ENCODE measurements at places on chromosomes 13 and 19.

GRCh38 chr13:60584976-60585375, 188.0 kb downstream of the TDRD3 start:
- no peak for DNase-seq

- no peak for DNase-seq
Measured at GRCh38 chr13:113452942-113453901, at the start of gene ADPRHL1. ADPRHL1 (minus strand) TSS chr13:113453488; CDS start chr13:113453437, 51 bp downstream.

GRCh38 chr19:34493649-34494044, 12.1 kb downstream of the WTIP start:
- no peak for DNase-seq

DNA sequence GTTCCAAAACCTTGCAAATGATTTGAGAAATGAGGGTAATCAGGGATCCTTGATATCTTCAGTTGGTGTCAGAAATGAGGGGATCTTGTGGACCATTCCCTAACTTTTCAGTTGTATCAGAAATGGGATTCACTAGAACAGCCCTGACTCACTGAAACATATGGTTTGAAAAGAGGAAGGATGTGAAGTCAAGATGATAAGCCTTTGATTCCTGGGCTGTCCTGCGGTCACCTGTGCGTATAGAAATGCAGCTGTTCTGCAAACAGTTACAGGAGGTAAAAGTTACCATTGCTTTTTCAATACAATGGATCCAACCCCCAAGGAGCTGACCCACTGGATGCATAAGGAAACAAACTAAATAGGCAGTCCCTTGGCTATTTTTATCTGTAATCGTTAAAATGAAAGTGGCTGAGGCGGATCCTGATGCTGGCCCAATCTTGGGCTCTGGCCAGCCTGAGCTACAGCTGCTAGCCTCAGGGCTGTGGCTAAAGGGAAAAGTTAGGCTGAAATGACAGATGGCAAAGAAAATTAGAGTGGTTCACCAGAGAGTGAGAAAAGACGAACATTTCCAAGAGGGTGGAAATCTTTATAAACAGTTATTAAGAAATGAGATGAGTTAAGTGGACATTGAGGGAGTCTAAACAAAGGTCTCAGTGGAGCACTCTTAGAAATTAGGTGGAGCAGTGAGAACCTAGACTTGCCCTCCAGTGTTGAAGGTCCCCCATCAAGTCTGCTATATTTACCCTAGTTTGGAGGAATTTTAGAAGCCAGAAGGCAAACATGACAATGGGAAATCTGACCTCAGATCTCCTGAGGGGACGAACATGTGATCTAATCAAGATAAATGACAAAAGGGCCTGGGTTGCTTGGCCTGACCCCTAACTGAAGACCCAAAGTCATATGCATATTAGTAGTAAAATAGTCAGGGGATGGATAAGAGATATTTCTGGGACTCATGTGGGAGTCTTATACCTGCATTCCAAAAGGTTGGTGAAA, 7.6 kb downstream of the SIGLECL1 start:
- no peak for DNase-seq

GRCh38 chr13:105702441-105702840, 833.0 kb downstream of the EFNB2 start:
- no peak for DNase-seq

GRCh38 chr13:78137404-78138142, 218.9 kb upstream of the EDNRB start:
- DNase-seq, result peak; percentile 36

DNA sequence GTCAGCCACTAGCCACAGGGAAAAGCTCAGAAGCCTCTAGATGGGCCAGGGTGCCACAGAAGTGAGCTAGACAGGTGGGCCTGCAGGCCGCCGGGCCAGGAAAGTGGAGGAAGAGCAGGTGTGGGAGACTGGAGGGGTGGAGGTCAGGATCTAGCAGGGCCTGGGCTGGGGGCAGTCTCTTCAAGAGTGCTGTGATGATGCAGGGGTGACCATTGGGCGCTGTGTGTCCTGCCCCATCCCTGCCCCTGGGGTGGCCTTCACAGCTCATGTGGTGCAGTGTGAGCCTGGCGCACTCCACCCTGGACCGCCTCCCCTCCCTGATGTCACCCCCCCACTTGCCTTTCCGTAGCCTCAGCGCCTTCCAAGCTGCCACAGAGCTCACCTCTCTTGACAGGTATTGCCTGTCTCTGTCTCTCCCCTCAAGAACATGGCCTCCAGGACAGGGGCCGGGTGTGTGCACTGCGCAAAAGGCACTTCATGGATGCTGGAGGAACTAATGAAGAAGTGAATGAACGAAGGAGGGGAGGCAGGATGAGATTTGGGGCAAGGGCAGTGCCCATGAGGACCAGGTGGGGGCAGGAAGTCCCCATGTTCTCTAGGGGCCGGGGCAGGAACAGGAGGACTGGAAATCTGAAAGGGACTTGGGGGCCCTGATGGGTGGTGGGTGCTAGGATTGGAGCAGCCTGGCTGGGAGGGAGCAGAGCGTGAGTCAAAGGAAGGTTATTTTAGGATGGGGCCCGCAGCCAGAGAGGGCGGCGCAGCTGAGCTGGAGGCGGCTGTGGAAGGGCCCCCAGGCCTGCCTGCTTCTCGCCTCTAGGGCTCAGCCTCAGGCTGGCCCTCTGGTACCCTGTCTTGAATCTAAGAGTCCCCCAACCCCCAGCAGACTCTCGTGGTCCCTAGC, 6.6 kb downstream of the SSBP4 start:
- no peak for DNase-seq

- no peak for DNase-seq
Measured at GRCh38 chr13:26412936-26413716, 144.4 kb upstream of the WASF3 start.

DNA sequence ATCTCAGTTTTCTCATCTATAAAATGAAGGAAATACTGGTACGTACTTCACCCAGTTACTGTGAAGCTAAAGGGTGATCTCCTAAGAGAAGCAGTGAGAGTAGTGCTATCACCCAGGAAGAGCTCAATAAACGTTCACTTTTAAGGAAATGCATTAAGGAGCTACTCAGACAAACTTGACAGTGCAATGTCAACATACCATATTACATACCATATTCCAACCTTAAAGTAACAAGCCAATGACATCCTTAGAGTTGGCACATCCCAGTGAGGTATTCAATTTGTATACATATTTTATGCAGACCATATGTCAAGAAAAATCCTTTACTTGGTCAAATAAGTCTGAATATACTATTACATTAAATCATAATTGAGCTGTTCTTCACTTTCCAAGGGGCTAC, 7.0 kb downstream of the TBC1D4 start:
- no peak for DNase-seq

- DNase-seq, result no peak
Measured at GRCh38 chr13:54845351-54845965, 1816.8 kb downstream of the OLFM4 start.

- no peak for DNase-seq
Measured at GRCh38 chr13:31350560-31350959, 150.8 kb downstream of the B3GLCT start.

DNA sequence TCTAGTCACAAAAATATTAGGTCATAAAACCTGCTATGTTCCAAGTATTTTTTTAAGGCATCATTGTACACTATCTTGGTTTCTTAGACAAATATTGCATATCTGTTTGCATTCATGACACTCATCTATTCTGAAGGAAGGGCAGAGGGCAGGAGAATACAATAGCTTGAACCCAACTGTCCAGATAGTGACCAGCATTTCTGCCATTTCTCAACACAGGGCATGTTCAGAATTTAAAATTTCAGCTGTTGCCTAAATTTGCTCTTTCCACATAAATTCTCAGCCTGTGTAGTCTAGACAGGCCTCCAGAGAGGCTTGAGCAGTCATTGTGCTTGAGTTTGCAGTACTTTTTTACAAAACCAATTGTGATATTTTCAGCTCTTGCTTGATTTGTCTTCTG, 119.5 kb downstream of the ZAR1L start:
- no peak for DNase-seq

GRCh38 chr19:58468216-58468839, 1.4 kb downstream of the ZNF324 start:
- DNase-seq, result no peak

- DNase-seq, result no peak
Measured at GRCh38 chr19:50024719-50025021, 502 bp downstream of the VRK3 start.

DNA sequence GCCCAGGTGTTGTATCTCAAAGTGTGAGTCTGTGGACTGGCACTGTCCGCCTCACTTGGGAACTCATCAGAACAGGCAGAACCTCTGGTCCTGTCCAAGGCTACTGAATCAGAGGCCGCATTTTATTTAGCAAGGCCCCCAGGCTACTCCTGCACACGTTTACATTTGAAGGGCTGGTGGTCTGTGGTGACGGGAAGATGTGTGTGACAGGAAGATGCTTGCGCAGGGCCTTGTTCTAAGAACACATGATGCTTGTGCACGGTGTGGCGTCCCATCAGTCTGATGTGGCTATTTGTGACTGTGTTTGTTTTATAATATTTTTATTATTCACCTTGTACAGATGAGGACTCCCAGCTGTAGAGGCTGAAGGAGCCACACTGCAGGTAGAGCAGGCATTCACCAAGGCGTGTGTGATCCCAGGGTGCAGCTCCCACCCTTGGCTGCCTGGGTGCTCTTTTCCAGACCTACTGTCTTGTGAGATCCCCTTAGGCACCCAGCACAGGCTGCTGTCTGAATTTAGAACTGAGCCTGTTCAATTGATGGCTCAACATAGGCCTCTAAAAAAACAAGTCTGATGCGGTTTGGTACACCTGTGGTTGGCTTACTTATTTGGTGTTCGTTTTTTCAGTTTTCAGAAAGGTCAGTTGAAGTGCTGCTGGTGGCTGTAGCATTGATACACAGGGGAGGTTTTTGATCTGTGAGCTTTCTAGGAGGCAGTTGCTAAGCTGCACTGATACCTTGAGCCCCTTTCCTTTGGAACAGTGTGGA, 3.1 kb downstream of the SLC25A15 start:
- DNase-seq, result no peak

GRCh38 chr13:112616586-112617362, 28.8 kb upstream of the TUBGCP3 start:
- peak; percentile 43 for DNase-seq

- peak; percentile 43 for DNase-seq
Measured at GRCh38 chr19:13920940-13921747, 15.1 kb downstream of the CC2D1A start.

- DNase-seq, result no peak
Measured at GRCh38 chr19:53844849-53845246, 20.7 kb upstream of the NLRP12 start.

- DNase-seq, result no peak
Measured at GRCh38 chr19:2047449-2048103, 3.5 kb downstream of the MKNK2 start.

GRCh38 chr19:45278087-45278486, 27.0 kb downstream of the MARK4 start:
- no peak for DNase-seq

DNA sequence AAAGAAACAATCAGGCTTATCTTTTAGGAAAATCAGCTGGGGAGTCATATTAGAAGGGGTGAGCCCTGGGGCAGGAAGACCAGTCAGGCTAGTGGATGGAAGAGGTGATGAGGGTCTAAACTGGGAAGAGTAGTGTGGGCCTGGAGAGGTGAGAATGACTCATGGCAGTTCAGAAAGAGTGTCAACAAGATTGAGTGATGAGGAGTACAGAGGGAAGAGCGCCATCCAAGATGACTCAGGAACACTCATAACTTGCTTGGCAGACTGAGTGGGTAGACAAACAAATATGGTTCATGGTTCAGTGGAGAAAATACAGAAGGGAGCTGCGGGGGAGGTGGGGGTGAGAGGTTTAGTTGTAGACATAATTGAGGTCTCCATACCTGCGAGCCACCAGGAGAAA, 17.3 kb upstream of the CLDN10 start:
- DNase-seq, result no peak

GRCh38 chr19:36149673-36150406, 2.4 kb downstream of the COX7A1 start:
- no peak for DNase-seq

- no peak for DNase-seq
Measured at GRCh38 chr13:30037766-30038165, 187.3 kb upstream of the UBL3 start.

DNA sequence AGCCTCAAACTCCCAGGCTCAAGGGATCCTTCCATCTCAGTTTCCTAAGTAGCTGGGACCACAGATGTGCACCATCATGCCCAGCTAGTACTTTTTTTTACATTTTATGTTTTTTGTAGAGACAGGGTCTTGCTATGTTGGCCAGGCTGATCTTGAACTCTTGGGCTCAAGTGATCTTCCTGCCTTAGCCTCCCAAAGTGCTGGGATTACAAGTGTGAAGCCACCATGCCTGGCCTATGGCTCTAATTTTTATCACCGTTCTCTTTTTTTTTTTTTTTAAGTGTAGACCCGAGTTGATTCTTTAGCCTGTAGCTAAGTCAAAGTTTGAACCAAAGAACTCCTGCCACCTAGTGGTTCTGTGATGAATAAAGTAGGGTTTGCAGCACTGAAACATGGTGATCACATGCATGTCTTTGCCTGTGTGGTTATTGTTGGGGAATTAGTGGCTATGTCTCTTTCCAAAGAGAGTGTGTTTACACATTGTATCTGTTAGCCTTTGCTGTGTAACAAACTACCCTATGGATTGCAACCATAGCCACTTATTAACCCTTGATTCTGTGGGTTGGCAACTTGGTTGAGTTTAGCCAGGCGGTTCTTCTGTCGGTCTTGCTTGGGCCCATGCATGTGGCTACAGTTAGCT, 11.6 kb downstream of the NFILZ start:
- no peak for DNase-seq

DNA sequence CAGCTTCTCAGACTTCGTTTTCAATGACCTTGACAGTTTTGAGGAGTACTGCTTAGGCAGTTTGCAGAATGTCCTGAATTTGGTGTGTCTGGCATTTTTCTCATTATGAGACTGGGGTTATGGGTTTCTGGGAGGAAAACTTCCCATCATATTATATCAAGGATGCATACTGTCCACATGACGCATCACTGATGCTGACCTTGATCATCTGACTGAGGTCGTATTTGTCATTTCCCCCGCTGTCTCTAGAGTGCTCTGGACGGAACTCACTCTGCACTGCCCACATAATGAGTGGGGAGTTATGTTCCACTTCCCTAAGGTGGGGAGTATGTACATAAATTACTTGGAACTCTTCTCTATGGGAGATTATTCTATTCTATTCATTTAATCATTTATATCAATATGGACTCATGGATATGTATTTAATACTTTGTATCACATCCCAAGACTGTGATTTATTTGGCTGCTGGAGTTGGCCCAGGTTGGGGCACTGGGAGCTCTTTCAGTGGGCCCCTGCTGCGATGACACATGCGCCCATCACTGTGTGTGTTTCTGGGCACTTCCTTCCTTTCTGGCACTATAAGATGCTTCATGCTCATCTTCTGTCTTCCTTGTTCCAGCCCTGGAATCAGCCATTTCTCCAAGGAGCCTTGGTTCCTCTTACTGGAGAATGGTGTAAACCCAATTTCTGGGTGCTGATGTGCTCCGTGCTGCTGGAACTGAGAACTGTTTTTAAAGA, 138.6 kb downstream of the MIPEP start:
- DNase-seq, result peak; percentile 40

GRCh38 chr13:73111331-73111730, 52.5 kb downstream of the KLF5 start:
- DNase-seq, result no peak

DNA sequence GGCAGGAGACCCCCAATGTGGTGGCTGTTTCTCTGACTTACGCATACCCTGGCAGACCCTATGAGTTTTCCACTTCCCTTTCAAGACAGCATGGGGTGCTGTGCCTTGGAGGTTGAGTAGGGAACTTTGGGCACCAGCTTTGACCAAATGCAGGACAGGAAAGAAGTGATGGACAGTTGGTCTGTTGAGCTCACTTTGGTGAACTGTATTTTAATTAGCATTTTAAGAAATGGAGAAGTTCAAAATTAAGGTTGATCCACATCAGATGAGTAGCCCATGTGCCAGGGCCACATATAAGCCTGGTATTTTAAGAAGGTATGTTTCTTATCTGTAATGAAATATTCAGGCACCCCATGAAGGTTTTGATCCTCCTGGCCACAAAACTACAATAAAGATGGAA, 46.1 kb upstream of the RAP2A start:
- DNase-seq, result no peak
